ENCODE measurements at places on chromosomes 4 and X. TPM values are rescaled to one million over a fixed set of nuclear protein-coding genes. Genes with fewer than 3 reads are reported as not detected.

ANOS1 gene
- not detected for total RNA-seq

C1GALT1C1 gene
- 25.0 TPM for total RNA-seq

- DNase-seq = no peak
Measured at GRCh38 chrX:110992611-110993010, 103.4 kb upstream of the PAK3 start.

DNA sequence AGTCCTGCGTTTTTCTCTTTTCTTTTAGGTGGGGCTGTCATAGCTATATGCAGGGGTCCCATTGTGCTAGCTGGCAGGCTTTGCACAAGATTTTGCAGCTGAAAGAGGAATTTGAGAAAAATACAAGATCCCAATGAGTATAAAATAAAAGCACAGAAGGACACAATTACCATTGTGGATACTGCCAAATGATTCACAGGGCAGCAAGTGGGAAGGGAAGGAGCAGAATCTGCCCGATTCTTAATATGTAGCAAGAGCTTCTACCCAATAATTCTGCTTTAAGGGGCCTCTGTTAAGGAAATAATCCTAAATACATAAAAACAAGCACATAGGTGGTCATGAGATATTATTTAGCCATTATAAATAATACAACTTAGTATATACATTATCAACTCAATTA lies 25.9 kb upstream of the ING2 start:
- no peak for DNase-seq

GRCh38 chr4:128711361-128711760 lies 98.1 kb upstream of the JADE1 start:
- no peak for DNase-seq
